ENCODE measurements at places on chromosomes 7 and 10.

DNA sequence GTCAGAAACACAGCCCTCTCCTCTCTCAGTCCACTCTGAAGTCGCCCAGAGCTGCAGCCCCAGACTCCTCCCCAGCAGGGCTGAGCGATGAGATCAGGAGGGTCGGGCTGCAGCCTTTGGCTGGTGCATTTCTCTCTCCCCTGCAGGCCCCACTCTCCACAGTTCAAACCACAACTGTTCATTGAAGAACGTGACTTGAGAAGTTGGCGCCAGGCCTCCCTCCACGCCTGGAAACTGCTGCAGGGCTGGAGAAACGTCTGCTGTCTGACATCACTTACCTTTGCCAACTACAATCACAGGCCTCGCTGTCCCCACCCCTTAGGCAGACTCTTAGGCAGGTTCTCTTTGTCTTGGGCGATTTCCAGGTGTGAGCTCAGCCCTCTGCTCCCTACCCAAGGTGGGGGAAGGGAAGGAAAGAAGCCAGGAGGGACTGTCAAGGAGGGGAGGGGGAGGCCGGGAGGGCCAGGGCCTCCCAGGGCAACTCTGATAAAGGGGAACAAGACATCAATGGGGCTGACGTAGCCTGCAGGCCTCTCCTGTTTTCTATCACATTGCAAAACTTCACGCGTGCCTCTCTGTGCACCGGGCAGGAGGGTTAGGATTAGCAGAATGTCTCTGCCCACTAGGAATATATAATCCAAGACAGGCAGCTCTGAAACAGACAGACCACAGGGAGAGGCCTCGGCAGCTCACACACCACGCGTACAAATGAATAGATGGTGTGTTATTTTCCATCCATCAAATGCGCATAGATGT is 32.7 kb downstream of the CALML5 start:
- H3K36me3 ChIP-seq, result no peaks in the 10 kb centered on the region
- peaks cover 14% of the 10 kb centered on the region for H3K4me1 ChIP-seq
- H3K27ac ChIP-seq, result peak overlapping the region; percentile 91
- no peak overlapping the region for H3K4me3 ChIP-seq
- DNase-seq, result peak; percentile 98

DNA sequence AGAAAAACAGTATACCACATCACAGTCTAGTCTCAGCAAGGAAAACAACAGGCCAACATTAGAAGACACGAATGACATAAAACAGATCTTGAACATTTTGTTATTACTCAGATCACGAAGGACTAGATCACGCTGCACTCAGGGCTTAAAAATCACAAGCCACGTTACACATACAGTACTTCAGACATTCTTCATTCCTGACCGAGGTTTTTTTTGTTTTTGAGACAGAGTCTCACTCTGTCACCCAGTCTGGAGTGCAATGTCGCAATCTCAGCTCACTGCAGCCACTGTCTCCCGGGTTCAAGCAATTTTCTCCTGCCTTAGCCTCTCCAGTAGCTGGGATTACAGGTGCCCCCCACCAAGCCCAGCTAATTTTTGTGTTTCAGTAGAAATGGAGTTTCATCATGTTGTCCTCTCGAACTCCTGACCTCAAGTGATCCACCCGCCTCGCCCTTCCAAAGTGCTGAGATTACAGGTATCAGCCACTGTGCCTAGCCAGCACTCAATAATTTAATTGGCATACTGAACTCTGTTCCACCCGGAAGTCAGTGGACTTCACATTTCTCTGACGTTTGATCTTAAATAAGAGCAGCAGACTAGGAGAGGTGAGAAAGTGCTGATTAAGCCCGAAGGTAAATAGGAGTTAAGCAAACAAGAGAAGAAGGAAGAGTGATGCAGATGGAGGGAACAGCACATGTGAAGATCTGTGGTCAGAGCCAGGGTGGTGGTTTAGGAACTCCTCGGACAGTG is 3.5 kb downstream of the AIMP2 start:
- no peak for DNase-seq
- no peaks in the 10 kb centered on the region for H3K27me3 ChIP-seq
- peaks cover 12% of the 10 kb centered on the region for H3K36me3 ChIP-seq
- no peaks in the 10 kb centered on the region for H3K4me1 ChIP-seq

DNA sequence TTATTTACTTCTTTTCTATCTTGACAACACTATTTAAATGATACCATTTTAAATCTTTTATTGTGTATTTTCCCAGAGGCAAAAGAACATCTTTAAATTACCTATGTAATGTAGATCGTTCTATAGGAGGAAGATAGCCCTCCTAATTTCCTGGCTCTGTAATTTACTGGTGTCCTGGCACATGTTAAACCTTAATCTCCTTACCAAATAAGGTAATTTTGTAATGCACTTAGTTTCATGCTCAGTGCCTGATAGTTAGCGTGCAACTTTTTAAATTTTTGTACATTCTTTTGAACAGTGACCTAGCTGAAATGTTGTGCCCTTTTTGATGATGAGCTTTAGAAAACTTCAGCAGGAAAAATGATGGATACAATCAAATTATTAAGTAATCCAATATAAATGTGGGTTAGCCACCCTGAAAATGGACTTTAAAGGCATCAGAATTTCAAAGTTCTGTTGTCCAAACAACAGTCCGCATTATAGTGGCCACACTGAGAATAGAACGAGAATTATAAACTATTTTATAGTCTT is 81.4 kb downstream of the ABCB5 start:
- H3K4me1 ChIP-seq, result peaks cover 2% of the 10 kb centered on the region
- no peak for DNase-seq
- no peak overlapping the region for H3K27ac ChIP-seq
- no peaks in the 10 kb centered on the region for H3K27me3 ChIP-seq

DNA sequence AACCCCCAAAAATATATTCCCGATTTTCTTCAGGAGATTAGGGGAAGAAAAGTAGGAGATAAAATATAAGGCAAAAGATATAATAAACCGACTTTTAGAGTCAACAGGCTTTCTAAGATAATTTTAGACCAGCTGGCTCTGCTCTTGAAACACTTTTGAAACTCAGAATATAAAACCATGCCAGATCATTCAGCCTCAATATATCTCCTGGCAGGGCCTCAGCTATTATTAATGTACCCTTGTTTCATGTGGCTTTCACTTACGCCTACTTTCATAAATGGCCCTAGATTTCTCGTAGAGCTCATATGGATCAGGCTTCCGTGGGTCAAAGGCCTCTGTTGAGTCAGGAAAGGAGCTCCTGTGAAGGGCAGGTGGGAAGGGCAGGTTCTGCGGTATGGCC is 396.0 kb downstream of the PHTF2 start:
- no peak overlapping the region for H3K4me3 ChIP-seq
- no peaks in the 10 kb centered on the region for H3K27me3 ChIP-seq
- DNase-seq, result no peak
- no peaks in the 10 kb centered on the region for H3K4me1 ChIP-seq

DNA sequence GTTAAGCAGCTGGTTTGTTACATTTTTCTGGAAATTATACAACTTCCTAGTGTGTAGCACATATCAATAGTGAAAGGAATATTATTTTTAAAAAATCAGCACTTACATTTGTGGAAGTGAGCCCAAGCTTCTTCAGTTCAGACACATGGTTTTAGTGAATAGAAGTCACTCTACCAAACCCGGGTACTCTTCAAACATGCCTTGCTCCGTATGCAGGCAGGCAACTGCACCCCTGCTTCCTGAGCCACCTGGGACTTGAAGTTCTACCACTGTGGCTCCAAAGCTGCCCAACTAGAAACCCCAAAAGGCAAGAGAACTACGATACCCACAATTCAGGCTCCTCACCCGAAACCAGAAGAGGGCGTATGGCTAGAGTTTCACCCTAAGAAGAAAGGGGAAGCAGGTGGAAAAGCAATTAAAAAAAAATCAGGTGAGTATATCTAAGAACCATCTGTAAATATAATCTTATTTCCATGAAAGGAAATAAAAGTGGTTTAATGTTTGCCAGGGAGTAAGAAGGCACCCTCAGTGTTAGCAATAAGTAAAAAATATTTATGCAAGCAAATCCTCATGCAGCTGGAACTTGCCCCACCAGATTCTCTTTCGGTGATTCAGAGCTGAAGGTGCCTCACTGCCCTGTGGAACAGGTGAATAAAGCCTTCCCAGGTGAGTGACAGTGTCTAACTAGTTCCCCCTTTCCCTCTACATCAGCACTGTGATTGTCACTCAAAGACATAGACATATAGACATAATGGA is at the start of gene MACC1:
Gene MACC1 (minus strand): TSS at position 192 of the 756 bp plus-strand sequence. CDS start 55,522 bp downstream, outside the sequence.
- peak; percentile 89 for DNase-seq
- no peaks in the 10 kb centered on the region for H3K27me3 ChIP-seq
- peaks cover 9% of the 10 kb centered on the region for H3K4me1 ChIP-seq
- H3K27ac ChIP-seq, result no peak within 1 kb of the TSS

DNA sequence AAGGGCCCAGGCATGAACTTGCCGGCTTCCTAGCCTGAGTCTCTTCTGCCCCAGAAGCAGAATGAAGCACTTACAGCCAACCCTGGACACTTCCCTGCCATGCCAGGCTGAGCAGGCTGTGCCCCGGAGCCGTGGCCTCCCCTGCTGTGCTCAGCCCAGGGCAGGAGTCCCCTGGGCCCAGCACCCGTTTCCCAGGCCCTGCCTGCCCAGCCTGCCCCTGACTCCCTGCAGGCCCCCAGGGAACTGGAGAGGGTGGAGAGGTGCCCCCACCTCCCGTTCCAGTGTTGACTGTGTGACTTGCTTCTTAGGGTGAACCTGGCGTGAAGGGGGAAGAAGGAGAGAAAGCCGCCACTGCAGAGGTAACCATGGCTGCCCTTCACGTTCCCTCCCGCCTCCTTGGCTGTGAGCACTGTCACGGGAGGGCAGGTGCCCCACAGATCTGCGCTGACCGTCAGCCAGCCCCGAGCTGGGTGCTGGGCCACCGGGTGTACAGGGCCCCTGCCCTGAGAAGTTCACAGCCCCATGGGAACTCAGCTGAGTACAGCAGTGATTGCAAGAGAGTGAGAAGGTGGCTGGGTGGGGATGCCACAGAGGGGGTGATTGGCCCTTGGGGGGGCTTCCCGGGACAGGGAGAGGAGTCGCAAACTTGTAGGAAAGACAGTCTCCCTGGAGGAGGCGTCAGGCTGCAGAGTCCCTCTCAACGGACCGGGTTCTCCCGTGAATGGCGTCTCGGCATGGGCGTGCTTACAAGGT is 75.9 kb downstream of the MYL10 start:
- H3K4me3 ChIP-seq, result no peak overlapping the region
- DNase-seq, result no peak
- H3K36me3 ChIP-seq, result no peaks in the 10 kb centered on the region
- no peak overlapping the region for H3K27ac ChIP-seq

DNA sequence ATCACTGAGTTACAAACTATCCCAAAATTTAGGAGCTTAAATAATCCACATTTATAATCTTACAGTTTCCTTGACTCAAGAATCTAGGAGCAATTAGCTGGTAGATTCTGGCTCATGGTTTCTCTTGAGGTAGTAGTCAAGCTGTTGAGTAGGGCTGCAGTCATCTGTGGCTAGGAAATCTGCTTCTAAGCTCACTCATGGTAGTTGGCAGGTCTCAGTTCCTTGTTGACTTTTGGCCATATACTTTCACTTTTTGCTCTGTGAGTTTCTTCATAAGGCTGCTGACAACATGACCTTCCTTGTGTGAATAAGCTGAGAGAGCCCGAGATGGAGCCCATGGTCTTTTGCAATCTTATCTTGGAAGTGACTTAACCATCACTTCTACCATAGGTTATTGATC is 10.8 kb upstream of the ETV1 start:
- no peak for DNase-seq
- H3K36me3 ChIP-seq, result no peaks in the 10 kb centered on the region
- H3K27me3 ChIP-seq, result no peaks in the 10 kb centered on the region
- H3K4me1 ChIP-seq, result no peaks in the 10 kb centered on the region
- H3K4me3 ChIP-seq, result no peak overlapping the region

DNA sequence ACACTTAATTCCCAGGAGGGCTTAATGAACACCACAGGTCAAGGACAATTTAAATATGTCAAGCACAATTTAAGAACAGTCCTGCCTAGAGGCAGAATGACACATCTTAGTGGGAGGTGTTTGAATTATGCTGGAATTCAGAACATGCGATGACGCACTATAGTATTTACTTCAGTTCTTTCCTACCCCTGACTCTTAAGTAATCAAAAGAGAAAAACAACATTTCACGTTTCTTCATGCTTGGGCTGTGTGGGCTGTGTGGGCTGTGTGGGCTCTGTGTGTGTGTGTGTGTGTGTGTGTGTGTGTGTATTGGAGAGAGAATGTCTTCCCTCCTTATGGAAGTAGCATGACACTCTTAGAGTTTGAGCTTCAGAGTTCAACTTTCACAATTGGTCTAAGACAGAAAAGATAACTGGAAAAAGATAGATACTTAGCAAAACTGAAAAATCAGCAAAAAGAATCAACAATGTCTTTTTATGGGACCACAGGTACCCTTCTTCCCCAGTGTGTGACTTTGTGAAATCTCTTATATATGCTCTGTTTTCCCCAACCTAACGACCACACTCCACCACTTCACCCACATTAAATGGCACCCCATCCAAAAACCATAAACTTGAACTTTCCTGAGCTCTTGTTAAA is 33.7 kb upstream of the CABCOCO1 start:
- no peaks in the 10 kb centered on the region for H3K36me3 ChIP-seq
- DNase-seq, result peak; percentile 81
- H3K27me3 ChIP-seq, result no peaks in the 10 kb centered on the region
- H3K4me1 ChIP-seq, result peaks cover 2% of the 10 kb centered on the region
- H3K27ac ChIP-seq, result no peak overlapping the region

DNA sequence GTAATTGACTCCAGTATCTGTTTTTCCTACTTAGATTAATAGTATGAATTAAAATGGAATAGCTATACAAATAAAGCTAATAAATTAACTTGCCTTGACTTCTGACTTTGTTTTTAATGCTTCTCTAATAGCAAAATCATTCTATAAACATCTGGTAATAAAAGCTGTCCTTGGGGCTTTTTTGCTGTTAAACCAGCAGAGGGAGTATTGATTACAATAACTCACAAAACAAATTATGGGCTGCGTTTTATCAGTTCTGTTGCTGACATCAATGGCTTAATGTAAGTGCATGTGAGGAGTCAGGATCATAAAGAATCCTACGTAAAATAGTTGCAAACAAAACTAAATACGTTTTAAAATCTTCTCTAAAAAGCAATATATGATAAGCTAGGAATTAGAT is 667.8 kb downstream of the PCDH15 start:
- no peak overlapping the region for H3K4me3 ChIP-seq
- no peak overlapping the region for H3K27ac ChIP-seq
- no peaks in the 10 kb centered on the region for H3K4me1 ChIP-seq
- H3K27me3 ChIP-seq, result no peaks in the 10 kb centered on the region
- H3K36me3 ChIP-seq, result no peaks in the 10 kb centered on the region

DNA sequence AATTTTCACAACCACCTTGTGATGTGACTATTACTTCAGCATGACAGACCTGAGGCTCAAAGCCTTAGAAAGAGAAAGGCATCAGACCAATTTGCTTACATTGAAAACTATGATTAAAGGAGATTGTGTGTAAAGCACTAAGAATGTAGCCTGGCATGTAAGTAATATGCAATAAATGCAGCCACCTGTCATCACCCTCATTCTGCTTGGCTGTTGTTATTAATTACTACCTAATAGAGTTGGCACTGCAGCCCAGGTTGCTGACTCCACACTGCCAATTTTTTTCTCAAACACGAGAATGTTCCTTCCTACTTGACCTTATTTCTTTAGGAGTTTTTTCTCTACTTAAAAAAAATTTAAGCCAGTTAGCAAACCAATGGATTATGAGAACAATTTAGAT is 61.2 kb upstream of the NPVF start:
- no peak for DNase-seq
- H3K4me1 ChIP-seq, result peaks cover 3% of the 10 kb centered on the region
- no peak overlapping the region for H3K27ac ChIP-seq
- H3K36me3 ChIP-seq, result no peaks in the 10 kb centered on the region
- no peaks in the 10 kb centered on the region for H3K27me3 ChIP-seq

Measured in mesendoderm (in vitro differentiated cells).